ENCODE measurements at places on chromosomes 5 and 9.
A peak's percentile ranks its signal among the peaks of the same experiment; 100 is the strongest.

GRCh38 chr9:7901621-7902020 is 102.0 kb upstream of the DMAC1 start:
- H3K4me1 ChIP-seq = no peaks in the 10 kb centered on the region
- no peak overlapping the region for H3K4me3 ChIP-seq
- H3K27ac ChIP-seq = no peak overlapping the region

DNA sequence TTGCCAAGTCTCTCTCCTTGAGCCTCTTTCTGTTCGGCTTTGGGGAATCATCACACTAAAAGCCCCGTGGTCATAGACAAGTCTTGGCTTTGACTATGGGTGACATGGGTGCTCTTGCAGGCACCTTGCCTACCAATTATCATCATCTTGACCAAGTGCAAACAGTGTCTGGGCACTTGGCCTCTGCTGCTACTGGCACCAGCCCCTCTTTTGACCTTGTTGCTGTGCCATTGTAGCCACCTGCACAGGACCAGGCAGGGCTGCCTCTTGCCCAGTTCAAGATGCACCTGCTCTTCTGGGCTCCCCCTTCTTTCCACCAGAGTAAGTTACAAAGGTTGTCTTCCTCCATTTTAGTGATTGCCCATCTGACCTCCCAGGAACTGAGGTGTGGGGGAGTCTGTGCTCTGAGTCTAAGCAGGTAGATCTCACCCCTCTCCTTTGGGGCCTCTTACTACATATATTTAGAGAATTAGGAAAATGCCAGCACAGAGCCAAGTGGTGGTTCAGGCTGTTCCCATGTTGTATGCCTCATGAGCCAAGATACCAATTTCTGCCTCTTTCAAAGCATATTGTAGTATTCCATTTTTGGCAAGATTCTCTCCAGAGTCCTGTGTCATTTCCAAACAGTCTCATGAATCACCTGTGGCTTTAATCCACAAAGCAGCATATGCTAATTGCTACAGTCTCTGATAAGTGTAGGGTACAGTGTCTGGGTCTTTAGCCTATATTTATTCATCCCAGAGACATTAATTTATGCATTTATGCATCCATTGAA is 142.9 kb upstream of the DAP start:
- DNase-seq = no peak
- H3K4me1 ChIP-seq = no peaks in the 10 kb centered on the region

- no peaks in the 10 kb centered on the region for H3K4me1 ChIP-seq
- no peak for DNase-seq
- no peak overlapping the region for H3K27ac ChIP-seq
- no peak overlapping the region for H3K4me3 ChIP-seq
Measured at GRCh38 chr5:1824109-1824821, 23.1 kb downstream of the NDUFS6 start.

DNA sequence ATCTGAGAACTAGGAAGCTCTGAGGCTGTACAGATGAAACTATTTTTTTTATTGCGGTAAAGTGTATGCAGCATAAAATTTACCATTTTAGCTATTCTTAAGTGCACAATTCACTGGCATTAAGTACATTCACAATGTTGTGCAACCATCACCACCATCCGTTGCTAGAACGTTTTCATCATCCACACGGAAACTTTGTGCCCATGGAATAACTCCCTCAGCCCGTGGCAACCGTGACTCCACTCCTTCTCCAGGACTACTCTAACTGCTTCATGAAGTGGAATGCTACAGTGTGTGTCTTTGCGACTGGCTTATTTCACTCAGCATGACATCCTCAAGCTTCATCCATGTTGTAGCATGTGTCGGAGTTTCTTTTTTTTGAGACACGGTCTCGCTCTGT is 57.1 kb downstream of the COL23A1 start:
- H3K27me3 ChIP-seq = no peaks in the 10 kb centered on the region
- H3K4me3 ChIP-seq = no peak overlapping the region
- no peak for DNase-seq

DNA sequence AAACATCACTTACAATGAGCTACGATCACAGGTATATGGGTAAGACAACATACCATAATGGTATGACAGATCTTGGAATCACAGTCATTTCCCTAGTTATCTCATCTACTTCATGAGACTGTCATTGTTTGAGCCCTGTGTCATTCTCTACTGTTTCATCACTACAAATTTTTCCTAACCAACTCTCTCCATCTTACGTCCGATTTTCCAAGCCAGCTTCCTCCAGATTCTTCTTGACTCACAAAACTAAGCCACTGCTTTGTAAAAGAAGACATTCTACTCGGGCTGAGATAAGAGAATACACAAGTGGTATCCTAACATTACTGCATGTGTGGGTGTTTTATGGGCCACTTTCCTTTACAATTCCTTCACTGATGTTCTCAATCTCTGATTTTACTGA is 49.6 kb downstream of the SERINC5 start:
- no peaks in the 10 kb centered on the region for H3K36me3 ChIP-seq
- H3K4me1 ChIP-seq = peaks cover 7% of the 10 kb centered on the region
- no peak overlapping the region for H3K27ac ChIP-seq
- H3K4me3 ChIP-seq = no peak overlapping the region
- no peaks in the 10 kb centered on the region for H3K27me3 ChIP-seq

- no peak overlapping the region for H3K4me3 ChIP-seq
- peak overlapping the region; percentile 72 for H3K27ac ChIP-seq
- no peaks in the 10 kb centered on the region for H3K27me3 ChIP-seq
- DNase-seq = peak; percentile 67
- H3K4me1 ChIP-seq = peaks cover 25% of the 10 kb centered on the region
Measured at GRCh38 chr5:177546258-177546741, 8.1 kb downstream of the FAM193B start.

- no peaks in the 10 kb centered on the region for H3K4me1 ChIP-seq
- no peaks in the 10 kb centered on the region for H3K27me3 ChIP-seq
- no peak for DNase-seq
- no peak overlapping the region for H3K27ac ChIP-seq
- no peak overlapping the region for H3K4me3 ChIP-seq
Measured at GRCh38 chr5:151648988-151649387, 37.7 kb downstream of the SPARC start.

- H3K4me1 ChIP-seq = peaks cover 34% of the 10 kb centered on the region
- no peaks in the 10 kb centered on the region for H3K36me3 ChIP-seq
- H3K27me3 ChIP-seq = no peaks in the 10 kb centered on the region
- no peak overlapping the region for H3K4me3 ChIP-seq
- peak overlapping the region; percentile 80 for H3K27ac ChIP-seq
- no peak for DNase-seq
Measured at GRCh38 chr9:92770360-92770995, 5.8 kb upstream of the BICD2 start.

DNA sequence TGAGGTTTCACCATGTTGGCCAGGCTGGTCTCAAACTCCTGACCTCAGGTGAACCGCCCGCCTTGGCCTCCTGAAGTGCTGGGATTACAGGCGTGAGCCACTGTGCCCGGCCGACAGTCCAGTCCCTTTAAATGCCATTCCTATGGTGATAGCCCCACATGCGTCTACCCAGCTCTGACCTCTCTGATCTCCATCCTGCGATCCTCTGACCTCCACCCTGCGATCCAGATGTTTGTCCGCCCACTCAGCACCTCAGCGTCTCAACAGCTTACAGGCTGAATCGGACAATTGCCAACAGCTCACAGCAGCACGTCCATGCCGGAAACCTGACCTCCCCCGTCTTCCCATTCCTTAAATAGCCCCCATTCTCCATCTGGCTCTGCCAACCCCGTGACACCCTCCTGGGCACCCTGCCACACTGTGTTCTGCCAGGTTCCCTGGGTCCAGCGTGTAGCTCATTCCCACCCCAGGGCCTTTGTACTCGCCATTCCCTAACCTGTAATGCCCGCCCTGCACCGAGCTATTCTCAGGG is 44.0 kb upstream of the RNU6ATAC start:
- no peak overlapping the region for H3K27ac ChIP-seq
- H3K4me3 ChIP-seq = no peak overlapping the region
- H3K4me1 ChIP-seq = no peaks in the 10 kb centered on the region
- no peaks in the 10 kb centered on the region for H3K36me3 ChIP-seq

DNA sequence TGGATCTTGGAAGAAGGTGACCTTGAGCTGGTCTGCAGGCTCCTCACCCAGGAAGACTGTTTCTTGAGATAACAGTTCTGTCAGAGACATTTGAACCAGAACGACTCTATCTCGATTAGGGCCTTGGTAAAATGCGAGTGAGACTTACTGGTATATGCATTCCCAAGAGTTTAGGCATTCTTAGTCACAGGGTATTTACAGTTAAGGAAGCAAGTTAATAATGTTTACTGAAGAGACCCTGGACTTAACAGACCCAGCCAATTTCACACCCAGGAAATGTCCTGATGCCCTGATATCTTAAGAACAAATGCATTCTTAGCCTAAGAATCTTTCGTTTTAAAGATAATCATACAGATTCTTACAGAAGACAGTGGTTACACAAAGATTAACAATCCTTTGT is 1867.2 kb upstream of the C9orf72 start:
- no peaks in the 10 kb centered on the region for H3K27me3 ChIP-seq
- H3K4me3 ChIP-seq = no peak overlapping the region
- H3K4me1 ChIP-seq = no peaks in the 10 kb centered on the region
- DNase-seq = no peak

DNA sequence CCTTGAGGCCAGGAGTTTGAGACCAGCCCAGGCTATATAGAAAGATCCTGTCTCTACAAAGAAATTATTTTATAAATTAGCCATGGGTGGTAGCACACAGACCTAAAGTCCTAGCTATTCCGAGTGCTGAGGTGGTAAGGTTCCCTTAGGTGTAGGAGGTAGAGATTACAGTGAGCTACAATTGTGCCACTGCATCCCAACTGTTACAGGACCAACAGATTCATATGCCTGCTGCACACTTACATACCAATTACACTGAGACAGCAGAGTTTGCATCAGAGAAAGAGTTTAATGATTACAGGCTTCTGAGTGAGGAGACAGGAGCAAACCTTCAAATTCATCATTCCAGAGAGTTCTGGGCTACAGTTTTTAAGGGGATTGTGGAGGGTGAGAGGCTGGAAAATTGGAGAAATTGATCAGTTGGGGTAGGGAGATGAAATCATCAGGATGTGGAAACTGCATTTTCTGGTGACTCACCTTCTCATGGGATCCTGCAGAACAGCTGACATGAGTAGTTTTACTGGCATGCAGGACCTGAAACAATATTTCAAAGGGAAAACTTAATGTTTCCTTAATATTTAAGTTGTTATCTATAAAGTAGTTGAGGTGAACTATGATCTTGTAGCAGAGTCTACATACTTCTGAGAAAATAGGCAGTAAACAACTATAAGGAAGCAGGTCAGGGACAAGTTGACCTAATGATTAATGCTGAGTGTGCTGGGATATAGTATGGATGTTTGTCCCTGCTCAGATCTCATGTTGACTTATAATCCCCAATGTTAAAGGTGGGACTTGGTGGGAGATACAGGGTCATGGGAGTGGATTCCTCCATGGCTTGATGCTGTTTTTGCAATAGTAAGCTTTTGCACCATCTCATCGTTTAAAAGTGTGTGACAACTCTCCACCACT is 54.7 kb downstream of the ANXA2R start:
- H3K4me1 ChIP-seq = no peaks in the 10 kb centered on the region
- peaks cover 23% of the 10 kb centered on the region for H3K27me3 ChIP-seq
- H3K4me3 ChIP-seq = no peak overlapping the region
- H3K36me3 ChIP-seq = no peaks in the 10 kb centered on the region
- DNase-seq = no peak
- H3K27ac ChIP-seq = peak overlapping the region; percentile 33

DNA sequence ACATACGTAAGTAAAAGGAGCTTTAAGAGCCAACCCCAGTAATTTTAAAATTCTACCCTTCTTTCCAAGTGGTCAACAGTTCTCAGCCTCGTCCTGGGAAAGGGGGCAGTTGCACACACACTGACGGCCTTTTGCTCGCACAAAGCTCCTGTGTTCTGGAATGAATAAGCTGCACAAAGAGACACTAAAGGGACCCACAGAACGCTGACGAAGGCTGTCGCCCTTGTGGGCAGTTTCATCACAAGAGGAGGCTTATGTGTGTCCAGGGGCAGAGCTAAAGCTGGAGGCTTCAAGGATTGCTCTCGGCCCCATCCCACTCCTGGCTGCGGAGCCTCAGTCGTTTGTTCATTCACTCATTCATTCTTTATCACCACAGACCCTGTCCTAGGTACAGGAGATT is 67.0 kb upstream of the NEK6 start:
- H3K4me1 ChIP-seq = no peaks in the 10 kb centered on the region
- no peak overlapping the region for H3K27ac ChIP-seq
- H3K36me3 ChIP-seq = no peaks in the 10 kb centered on the region
- DNase-seq = no peak
- H3K27me3 ChIP-seq = no peaks in the 10 kb centered on the region

GRCh38 chr5:107218457-107219193 is 452.1 kb downstream of the EFNA5 start:
- no peak overlapping the region for H3K4me3 ChIP-seq
- H3K27me3 ChIP-seq = no peaks in the 10 kb centered on the region
- no peaks in the 10 kb centered on the region for H3K4me1 ChIP-seq
- H3K27ac ChIP-seq = no peak overlapping the region
- no peaks in the 10 kb centered on the region for H3K36me3 ChIP-seq
- no peak for DNase-seq

GRCh38 chr5:159106569-159107282 is 7.0 kb upstream of the EBF1 start:
- H3K4me3 ChIP-seq = no peak overlapping the region
- no peak overlapping the region for H3K27ac ChIP-seq
- no peaks in the 10 kb centered on the region for H3K36me3 ChIP-seq
- DNase-seq = peak; percentile 82
- peaks cover 93% of the 10 kb centered on the region for H3K27me3 ChIP-seq
- H3K4me1 ChIP-seq = peaks cover 9% of the 10 kb centered on the region

DNA sequence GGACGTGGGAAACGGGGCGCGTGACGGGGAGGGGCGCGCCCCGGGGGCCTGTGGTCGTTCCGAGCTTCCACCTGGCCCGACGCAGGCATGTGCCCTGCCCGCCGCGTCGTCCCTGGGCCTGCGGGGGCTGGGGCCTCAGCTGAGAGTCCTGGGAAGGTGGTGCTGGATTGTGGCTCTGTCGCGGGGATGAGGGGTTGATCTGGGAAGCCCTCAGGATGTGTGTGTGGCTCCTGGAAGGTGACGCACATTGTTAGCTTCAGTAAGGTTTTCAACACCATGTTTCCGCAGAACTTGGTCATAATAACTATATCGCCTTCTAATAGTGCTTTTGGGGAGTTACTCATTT is 589.1 kb downstream of the MTRR start:
- peak overlapping the region; percentile 76 for H3K4me3 ChIP-seq
- DNase-seq = peak; percentile 4
- peaks cover 4% of the 10 kb centered on the region for H3K4me1 ChIP-seq
- no peaks in the 10 kb centered on the region for H3K36me3 ChIP-seq

GRCh38 chr5:16617274-16617968 is 624 bp upstream of the RETREG1 start:
- peak overlapping the region; percentile 45 for H3K27ac ChIP-seq
- H3K27me3 ChIP-seq = peaks cover 23% of the 10 kb centered on the region
- no peaks in the 10 kb centered on the region for H3K36me3 ChIP-seq
- H3K4me1 ChIP-seq = peaks cover 21% of the 10 kb centered on the region
- H3K4me3 ChIP-seq = peak overlapping the region; percentile 62
